Hepatocyte (in vitro differentiated cells): ENCODE measurements at places on chromosomes 4 and X. TPM values are rescaled to one million over a fixed set of nuclear protein-coding genes. Genes with fewer than 3 reads are reported as not detected.

GRCh38 chrX:44157858-44158257 lies 184.7 kb upstream of the NDP start:
- no peak for DNase-seq

GRCh38 chrX:123847056-123847455 lies 12.8 kb upstream of the XIAP start:
- no peak for DNase-seq

DNA sequence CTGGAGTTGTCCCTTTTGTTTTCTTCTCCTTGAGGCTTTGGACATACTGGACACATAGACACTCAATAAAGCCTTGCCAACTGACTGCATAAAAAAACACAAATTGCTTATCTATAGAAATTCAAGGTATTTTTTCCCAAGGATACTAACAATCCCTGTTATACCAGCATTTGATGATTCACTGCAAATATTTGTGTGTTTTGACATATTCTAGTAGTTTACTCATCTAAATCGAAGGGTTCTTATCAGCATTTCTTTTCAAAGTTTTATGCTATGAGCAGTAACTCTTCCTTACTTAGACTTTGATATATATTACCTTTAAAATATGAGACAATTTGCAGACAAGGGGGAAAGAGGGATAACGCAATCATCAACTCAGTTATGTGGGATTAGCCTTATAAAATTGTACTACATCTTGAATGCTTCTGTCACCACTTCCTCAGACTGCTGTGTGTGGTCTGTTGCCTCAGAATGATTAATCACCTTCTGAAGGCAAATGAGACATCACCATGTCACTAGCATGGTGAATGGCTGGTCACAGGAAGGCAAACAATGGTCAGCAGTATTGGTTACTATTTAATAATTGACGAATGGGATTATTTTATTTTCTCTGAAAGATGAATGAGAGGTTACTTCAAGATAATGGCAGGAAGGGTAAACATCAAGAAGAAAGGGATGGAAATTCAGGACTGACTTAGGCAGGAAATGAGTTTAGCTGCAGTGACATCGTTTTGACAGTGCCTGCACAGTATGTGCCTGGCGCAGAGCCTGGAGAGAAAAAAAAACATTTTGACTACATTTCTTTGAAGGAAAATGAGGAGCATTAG lies 544.3 kb upstream of the CNKSR2 start:
- no peak for DNase-seq

DNA sequence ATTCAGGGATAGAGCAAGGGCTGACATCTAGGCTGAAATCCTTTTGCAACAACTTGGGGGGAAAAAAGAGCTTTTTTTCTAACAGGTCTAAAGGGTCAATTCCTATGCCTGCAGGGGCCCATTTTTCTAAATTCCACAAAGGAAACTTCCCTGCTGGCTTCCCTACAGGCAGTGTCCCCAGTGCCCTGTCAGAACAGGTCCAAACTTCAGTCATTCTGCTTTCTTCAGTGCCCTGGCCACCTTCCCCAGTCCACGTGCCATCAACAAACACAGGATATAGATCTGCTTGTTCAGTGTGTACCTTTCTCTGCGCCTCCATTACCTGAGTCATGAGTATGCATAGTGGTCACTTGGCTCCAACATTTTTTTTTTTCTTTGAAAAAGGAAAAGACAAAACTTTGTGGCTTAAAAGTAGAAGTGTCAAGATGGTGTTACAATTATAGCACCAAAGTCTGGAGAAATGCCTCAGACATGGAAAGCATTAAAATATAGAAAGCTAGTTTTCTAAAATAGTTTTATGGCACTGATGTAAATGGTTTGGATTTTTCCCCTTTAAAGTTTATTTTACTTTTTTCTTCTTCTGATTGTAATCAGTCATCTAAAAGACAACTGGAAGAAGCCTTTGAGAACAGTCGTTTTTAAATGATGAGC lies 84.0 kb upstream of the JADE1 start:
- peak; percentile 47 for DNase-seq

GRCh38 chr4:6033381-6033780 lies 15.2 kb upstream of the C4orf50 start:
- no peak for DNase-seq

DNA sequence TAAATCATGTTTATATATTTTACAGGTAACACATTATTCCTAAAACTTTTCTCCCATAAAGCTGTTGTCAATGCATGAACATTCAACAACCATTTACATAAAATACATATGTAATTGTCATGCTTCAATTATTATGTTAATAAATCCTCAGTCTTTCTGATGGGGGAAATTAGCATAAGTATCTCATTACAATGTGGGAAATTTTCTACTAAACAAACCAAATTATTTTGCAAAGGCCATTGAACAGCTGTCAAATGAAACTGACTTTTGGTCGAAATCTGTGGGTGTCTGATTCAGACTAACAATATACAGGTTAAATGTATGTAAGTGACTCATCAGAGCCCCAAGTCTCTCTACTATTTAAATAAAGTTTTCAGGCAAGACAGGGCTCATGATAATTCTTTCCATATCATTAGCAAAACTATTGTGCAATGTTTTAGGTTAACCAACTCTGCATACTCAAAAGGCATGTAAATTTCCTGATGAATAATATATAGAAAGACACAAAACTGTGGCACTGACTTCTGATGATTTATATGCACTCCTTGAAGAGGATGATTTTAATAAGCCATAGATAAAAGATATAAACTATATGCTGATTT lies 795.3 kb upstream of the AADAT start:
- no peak for DNase-seq

GRCh38 chrX:107766470-107767150 lies 9.0 kb downstream of the TSC22D3 start:
- DNase-seq = peak; percentile 28

- no peak for DNase-seq
Measured at GRCh38 chr4:5517372-5517771, 191.0 kb downstream of the EVC2 start.

- DNase-seq = no peak
Measured at GRCh38 chr4:78726546-78726945, 49.6 kb upstream of the BMP2K start.

DNA sequence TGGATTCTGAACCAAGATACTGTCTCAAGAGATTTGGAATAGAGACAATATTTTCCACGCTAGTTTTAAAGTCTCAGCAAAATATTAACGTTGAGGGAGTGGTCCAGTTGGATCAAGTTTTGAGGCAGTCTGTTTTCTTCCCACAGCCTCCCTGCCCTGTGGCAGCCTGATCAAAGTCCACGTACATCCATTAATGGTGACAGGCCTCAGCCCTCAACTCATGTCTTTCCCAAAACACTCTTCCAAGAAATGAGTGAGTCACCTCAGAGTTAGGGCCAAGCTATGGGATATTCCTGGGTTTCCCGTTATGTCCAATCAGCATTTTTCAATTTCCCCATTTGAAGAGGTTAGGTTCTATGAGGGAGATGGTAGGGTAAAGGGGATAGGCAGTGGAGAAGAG lies 28.5 kb downstream of the EGFL6 start:
- DNase-seq = no peak

DNA sequence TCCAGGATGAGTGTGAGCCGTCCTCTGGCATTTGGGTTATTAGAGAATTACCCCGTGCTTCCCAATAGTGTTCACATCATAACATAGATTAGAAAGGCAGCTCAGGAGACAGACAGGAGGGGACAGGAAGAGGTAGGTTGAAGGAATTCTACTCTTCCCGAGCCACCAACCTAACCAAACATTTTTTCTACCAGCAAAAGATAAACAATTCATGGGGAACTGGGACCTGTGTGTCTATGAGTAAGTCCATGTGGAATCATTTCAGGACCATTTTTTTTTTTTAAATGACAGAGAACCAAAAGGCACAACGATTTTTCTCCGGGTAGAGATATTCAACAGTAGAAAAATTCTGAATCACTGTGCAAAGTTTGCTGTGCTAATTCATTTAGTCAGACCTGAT lies 174.2 kb upstream of the ETNPPL start:
- no peak for DNase-seq

DNA sequence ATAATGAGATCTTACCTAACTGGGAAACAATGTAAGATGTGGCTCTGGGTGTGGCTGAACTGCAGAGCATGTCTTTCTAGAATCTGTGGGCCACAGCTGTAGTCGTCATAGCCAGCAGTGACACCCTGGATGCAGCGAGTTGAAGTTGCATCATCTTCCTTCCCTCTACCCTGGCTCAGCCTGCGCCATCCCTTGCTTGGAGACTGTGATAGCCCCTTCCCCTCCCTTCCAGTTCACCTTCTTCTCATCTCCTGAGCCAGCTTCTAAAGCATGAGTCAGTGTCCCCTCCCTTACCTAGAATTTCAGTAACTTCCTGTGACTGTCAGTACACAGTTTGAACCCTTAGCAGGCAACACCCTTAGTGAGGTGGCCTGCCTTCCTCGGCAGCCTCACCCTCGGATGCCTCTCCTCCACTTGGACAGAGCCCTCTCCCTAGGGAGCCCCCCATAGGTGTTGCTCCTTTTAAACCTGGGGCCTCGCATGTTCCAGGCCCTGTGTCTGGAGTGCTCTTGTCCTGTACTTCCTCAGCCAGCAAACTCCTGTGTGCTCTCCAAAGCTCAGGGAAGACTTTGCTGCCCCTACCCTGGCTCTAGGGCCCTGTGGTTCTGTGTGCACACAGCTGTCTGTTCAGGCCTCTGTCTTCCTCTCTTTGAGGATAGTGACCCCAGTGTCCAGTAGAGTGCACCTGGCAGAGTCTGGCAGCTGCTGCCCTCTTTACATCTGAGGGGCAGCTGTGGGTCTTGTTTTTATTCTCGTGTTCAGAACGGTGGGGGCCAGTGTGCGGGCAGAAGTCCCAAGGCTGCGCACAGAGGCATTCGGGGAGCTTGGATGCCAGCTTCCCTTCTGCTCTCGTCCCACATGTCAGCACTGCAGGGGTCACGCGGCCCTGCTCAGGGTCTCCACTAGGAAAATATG lies 43.7 kb upstream of the TADA2B start:
- DNase-seq = no peak

DNA sequence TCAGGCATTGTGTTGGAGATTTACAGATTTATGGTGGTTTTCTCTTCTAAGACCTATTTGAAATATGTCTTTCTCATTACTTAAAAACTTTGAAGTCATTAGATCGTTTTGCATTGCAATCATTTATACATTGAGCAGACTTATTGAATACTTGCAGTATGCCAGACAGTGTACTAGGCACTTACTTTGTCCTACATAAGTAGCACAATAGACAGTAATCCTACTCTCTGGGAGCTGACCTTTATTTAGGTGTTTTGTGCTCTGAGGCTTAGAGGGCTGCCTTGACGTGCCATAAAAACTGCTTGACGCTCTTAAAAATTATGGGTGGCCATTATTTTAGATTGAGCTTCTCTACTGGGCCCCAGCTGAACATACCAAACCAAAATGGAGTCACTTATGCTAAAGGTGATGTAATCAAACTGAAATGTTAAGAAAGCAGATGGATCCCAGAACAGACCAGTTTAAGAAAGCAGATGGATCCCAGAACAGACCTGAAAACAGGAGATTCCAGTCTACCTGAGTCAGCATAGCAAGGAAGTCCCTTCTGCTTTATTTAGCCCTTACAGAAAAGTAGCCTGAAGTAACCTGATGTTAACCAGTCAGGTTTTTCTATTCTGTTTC lies 42.4 kb downstream of the PTTG2 start:
- DNase-seq = no peak

DNA sequence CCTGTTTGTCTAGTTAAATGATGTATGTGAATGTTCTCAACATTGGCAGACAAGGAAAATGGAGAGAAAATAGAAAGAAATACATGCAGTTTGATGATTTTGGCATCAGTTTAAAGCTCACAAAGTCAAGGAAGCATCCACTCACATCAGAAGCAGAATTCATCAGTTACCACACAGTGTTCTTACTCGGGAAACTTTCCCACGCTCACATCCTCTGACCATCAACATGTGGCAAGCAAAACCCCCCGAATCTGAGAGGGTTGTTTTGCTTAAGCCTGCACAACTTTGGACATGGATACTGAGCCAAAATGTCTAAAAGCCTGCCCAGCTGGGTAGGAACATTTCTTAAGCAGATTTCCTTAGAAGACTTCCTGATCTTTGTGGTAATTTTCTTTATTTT lies 407.6 kb downstream of the ANKRD50 start:
- DNase-seq = no peak

DNA sequence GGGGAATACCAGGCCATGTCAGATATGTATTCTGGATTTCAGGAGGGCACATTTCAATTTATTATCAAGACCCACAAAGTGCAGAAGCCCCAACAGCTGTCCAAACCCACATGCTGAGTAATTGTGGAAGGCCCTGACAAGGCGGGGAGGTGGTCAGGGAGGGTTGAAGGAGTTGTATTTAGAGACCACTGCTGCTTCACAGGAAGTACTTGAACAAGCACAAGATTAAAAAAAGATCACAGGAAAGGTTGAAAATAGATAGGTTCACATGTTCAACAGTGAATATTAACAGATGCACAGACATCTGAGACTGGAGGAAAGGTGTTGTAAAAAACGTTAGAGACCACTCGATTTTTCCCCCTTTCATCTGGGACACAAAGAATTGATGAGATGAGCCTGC lies 17.9 kb downstream of the ATP8A1 start:
- no peak for DNase-seq

GC gene
- total RNA-seq = 1,037 and 1,211 TPM in 2 replicates

GAGE12E gene
- not detected in 2 replicates for total RNA-seq

NPFFR2 gene
- total RNA-seq = 1.4 and 2.9 TPM in 2 replicates

ADH1C gene
- total RNA-seq = 9.2 and 13.7 TPM in 2 replicates

FAM241A gene
- 2.0 and 3.2 TPM in 2 replicates for total RNA-seq

LETM1 gene
- total RNA-seq = 39.1 and 46.0 TPM in 2 replicates

RAB40A gene
- total RNA-seq = 3.0 and 3.5 TPM in 2 replicates

SMIM10L2A gene
- 7.0 and 7.2 TPM in 2 replicates for total RNA-seq

FSTL5 gene
- total RNA-seq = 0.24 and 0.57 TPM in 2 replicates

CXXC4 gene
- 9.2 and 14.9 TPM in 2 replicates for total RNA-seq
